ENCODE measurements at places on chromosomes 3 and 15.

DNA sequence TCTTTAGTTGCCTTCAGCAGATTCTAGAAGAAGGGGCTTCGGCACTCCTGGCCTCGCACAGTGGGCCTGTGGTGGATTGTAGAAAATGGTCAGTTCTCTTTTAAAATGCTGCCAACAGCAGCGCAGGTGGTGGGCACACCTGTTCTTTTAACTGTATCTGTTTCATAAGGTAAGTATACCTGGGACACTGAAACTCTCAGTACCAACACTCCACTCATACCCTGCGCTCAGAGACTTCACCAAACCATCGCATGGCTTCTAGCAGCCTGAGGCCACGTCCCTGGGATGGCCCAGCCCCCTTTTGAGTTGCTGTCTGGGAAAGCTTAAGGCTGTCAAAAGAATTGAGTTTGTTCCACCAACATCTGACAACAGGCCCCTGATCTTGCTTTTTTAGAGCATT lies 56.7 kb upstream of the MCF2L2 start:
- DNase-seq, result no peak

DNA sequence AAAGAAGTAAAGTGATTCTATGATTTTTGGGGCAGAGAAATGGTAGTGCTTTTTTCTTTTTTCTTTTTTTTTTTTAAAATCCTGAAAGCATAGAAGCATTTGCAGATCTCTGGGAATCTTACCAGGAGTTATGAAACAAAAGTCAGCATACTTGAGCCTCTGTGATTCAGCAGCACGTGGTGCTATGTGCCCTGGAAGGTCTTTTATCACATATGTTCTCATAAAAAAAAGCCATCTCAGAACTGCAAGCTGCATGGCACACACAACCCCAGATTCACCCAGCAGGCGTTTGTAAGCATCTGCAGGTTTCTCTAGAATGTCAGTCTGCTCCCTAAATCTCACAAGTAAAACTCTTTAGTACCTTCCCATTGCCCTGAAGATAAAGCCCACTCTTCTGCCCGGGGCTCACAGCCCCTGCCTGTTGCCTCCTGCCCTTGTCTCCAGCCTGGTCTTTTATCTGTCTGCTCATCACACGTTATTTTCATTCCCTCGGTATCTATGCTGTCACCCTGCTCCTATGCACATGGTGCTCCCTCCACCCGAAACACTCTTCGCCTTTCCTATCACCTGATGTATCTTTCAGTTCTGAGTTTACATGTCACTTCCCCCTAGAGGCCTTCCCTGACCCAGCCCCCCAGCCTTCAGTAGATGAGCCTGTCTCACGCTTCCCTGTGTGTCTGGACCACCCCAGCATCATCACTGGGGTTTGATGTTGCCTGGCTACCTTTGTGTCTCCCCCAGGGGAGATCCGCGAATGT lies 72.4 kb downstream of the CHDH start:
- DNase-seq, result peak; percentile 42

DNA sequence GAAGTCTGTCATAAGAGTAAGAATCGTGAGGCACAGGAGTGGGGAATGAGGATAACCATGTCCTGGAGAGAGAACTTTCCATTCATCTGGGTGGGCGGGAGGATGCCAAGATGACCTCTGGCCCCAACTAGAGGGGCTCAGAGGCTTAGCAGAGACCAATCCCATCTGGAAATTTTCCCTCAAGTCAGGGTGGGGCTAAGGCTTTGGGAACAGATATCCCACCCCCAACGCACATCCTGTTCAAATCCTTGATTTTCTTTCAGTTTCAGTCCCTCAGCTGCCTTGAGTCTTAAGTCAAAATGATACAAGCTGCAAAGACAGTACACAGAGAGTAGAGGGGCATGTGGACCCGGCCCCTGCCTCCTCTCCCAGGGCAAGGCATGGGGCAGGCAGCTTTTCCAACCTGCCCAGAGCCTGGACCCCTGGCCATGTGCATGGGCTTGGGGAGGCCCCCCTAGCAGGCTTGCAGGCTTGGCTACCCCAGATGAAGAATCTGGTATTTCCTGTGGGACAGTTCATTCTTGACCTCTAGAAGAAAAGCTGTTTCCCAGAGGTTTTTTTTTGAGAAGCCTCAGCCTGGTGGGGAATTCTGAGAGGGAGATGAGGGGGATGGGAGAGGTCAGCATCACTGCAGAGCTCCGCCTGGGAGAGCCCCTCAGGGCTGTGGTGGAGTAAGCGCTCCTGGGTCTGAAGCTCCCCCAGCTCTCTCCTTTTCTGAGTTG lies 109.7 kb upstream of the HACD2 start:
- DNase-seq, result peak; percentile 18

GRCh38 chr3:45488591-45488990 lies 100.2 kb downstream of the LARS2 start:
- DNase-seq, result no peak
